ENCODE measurements at places on chromosomes 12 and 14.

DNA sequence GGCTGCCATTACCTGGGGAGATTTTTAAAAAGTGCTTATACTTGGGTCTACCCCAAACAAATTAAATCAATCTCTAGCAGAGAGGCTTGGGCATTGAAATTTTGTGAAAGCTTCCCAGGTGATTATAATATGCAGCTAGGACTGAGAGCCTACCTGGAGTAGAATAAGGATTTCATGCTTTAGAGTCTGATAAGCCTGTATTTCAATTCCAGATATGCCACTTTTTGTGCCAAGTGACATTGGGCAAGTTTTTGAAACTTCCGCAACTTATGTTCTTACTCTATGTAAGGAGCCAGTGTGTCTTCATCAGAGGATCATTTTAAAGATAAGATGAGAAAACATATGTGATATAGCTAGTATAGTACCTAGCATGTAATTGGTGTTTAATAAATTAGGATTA is 159.8 kb upstream of the LRIG3 start:
- no peak for DNase-seq

DNA sequence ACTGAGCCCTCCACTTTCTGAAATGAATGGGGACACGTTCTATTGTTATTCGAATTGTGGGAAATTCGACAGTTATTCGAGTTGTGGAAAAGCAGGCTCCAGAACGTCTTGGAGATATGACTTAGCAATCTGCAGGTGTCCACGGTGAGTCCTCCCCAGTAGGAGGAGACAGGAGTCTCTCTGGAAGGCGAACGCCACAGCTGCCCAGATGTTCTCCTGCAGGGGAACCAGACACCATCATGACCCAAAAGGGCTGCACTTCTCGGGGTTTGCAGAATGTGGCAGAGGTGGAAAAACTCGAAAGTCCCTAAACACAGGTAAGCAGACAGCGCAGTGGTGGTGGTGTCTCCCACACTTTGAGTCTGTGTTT is 363.6 kb upstream of the SFSWAP start:
- DNase-seq, result no peak

- DNase-seq, result no peak
Observed at GRCh38 chr12:67910360-67911274, 78.6 kb upstream of the IFNG-AS1 start.

- DNase-seq, result peak; percentile 53
Observed at GRCh38 chr14:102829016-102829548, 51.8 kb downstream of the TRAF3 start.

DNA sequence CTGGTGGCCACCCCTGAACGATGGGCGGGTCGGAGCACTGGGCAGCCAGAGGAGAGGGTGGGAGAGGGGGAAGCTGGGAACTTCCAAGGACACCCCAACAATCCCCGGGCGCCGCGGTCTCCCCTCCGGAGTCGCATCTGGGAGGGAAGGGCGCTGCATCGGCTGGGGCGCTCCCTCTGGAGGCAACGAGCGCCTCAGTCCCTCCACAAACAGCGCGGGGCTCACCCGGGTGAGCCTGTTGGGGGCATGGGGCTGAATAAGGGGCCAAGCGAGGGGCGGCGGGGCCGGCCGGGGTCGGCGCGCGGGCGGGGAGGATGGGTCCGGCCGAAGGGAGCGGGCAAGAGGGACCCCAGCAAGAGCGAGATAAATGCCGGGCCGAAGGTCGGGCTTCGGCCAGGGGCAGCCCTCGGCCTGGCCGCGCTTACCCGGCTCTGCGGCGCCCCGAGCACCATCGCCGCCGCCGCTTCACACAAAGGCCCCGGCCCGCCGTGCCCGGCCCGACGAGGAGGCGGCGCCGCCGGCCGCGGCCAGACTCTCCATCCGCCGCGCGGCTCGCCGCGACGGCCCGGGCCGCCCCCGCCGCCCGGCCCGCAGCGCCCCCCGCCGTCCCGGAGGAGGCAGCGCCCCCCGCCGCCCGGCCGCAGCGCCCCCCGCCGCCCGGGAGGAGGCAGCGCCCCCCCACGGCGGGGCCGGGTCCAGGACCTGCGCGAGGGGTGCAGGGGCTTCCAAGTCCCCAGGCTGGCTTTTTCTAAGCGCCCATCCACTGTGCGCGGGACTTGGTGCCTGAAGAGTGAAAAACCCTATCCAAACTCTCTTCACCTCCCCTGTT is at the start of gene ZBTB39:
ZBTB39 (minus strand) TSS at position 567 of the 829 bp plus-strand sequence. CDS start 1,629 bp downstream, outside the sequence.
- DNase-seq, result no peak

DNA sequence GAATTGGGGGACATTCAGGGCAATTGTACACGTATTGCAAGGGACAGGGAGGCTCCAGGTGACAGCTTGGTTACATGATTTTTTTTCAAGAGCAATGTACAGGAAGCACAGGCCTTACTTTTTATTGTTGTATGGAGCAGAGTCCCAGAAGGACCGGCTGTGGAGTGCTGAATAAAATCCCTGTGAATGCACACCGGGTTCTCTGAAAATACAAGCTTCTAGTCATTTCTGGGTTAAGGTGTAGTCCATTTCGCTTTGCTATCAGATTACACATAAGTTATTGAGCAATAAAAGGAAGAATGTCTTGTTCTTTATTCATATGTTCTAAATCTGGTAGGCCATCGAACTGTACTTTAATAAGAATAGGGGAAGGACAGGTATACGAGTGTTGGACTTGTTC is 52.2 kb downstream of the PDE3A start:
- DNase-seq, result no peak

- DNase-seq, result no peak
Observed at GRCh38 chr12:42730291-42730690, 140.7 kb upstream of the PRICKLE1 start.

GRCh38 chr12:11650286-11651281 is 1.1 kb downstream of the ETV6 start:
- peak; percentile 34 for DNase-seq

GRCh38 chr12:131378176-131378842 is 332.6 kb upstream of the SFSWAP start:
- no peak for DNase-seq
